Stomach (tissue), 19 donors: ENCODE measurements at places on chromosomes 1 and 21. TPM values are rescaled to one million over a fixed set of nuclear protein-coding genes. Genes with fewer than 3 reads are reported as not detected.

- no peak for DNase-seq
- H3K27me3 ChIP-seq = no peaks in the 10 kb centered on the region
- H3K4me3 ChIP-seq = no peak overlapping the region
- no peaks in the 10 kb centered on the region for H3K36me3 ChIP-seq
- no peaks in the 10 kb centered on the region for H3K4me1 ChIP-seq
- no peak overlapping the region for H3K27ac ChIP-seq
Measured at GRCh38 chr1:229897501-229897900, 169.5 kb upstream of the GALNT2 start.

DNA sequence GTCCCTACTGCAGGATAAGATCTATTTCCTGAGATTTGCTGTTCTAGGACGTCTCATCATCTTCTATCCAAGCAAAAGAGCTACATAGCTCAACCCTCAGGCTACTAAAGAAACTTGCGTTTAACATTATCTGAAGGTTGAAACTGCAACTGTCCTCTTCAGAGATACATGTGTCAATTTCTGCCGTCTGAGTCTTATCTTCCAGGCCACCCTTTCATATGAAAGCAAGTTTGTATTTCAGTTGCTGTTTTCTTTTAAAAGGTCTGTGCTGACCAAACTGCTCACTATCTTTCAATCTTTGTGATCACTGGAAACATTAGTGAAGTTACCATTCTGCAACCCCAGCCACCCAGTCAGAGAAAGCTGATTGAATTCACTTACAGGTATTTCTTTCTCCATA is 108.6 kb upstream of the RAB3GAP2 start:
- H3K27ac ChIP-seq = no peak overlapping the region
- H3K36me3 ChIP-seq = no peaks in the 10 kb centered on the region
- H3K4me3 ChIP-seq = no peak overlapping the region
- peaks cover 6% of the 10 kb centered on the region for H3K27me3 ChIP-seq
- DNase-seq = no peak

DNA sequence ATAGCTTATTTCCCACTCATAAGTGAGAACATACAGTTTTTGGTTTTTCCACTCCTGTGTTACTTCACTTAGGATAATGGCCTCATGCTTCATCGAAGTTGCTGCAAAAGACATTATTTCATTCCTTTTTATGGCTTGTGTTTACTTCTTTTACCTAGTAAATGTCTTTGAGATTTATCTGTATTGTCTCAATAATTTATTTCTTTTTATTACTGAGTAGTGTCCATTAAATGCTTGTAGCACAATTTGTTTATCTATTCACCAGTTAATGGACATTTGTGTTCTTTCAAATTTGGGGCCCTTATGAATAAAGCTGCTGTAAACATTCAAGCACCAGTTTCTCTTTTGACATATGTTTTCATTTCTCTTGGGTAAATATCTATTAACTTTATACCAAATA is 86.0 kb downstream of the UCHL5 start:
- H3K36me3 ChIP-seq = no peaks in the 10 kb centered on the region
- H3K27ac ChIP-seq = no peak overlapping the region
- H3K4me1 ChIP-seq = no peaks in the 10 kb centered on the region
- no peak for DNase-seq

DNA sequence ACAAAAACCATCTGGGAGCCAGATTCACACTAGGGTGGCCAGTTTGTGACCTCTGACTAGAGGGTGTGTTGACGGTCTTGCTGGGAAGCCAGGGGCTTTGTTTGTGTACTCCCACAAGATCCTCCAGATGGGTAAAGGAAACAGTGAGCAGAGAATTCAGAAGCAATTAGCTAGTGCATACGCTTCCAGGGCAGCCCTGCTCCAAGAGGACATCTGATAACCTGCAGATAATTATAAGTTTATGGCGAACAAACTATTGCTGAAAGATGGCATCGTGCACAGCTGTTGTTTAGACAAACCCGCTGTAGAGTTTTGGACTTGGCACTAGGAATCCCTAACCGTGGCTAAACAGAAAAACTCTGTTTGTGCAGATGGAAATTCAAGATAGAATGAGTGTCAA is 326.4 kb downstream of the TGFB2 start:
- H3K27ac ChIP-seq = no peak overlapping the region
- no peak overlapping the region for H3K4me3 ChIP-seq
- no peak for DNase-seq
- no peaks in the 10 kb centered on the region for H3K36me3 ChIP-seq
- no peaks in the 10 kb centered on the region for H3K4me1 ChIP-seq

DNA sequence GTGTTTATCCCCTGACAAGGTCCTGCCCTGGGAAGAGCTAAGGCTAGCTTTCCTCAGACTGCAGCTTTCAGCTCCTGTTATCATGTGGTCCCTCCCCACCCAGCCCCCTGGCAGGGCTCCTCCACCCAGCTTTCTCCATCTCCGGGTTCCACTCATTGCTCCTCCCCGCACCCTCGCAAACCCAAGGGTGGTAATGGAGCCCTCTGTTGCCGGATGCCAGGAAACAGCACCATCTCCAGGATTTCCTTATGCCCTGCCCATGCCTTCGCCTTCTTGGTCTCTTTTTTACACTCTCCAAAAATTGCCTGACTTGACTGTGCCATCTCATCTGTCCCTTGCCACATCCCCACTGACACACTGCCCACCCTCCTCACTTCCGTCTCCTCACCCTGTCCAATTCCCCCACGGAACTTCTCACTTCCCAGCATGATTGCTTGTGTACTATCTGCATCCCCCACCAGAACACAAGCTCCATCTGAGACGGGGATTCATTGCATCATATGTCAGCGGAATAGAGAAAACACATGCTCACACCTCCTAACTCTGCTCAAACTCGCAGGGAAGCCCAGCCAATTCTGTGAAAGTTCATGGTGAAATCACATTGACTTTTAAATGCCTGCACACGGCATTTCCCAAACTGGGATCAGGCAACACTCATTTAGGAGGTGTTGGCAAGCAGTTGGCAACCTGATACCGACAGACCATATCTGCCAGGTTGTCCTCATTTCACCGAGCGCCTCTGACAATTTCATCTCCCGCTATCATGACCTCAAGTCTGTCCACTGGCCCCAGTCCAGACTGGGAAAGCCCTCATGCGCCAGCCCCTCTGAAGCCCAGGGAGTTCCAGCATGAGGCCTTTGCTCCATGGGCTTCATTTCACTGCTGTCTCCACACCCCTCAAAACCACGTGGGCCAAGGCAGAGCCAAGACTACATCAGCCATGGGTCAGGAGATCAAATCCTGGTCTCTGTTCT is 201.1 kb downstream of the MATN1 start:
- H3K27me3 ChIP-seq = no peaks in the 10 kb centered on the region
- H3K4me3 ChIP-seq = no peak overlapping the region
- H3K4me1 ChIP-seq = no peaks in the 10 kb centered on the region

DNA sequence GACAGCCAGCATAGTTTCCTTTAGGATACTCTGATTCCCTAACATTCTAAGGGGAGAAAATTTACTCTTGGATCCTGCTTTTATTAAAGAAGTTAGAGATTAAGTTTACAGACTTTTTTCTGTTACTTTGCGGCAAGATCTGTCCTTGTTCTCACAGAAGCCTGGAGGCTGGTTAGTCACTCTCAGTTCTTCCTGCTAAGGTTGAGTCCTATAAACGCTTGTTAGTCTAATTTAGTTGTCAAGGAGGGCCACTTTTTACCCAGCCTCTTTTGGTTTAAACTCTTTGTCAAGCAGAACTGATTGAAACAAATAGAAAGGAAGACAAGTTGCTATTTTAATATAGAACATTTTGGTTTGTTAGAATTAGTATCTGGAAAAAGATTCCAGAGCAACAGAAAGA is 89.7 kb downstream of the C21orf91 start:
- H3K27me3 ChIP-seq = no peaks in the 10 kb centered on the region
- DNase-seq = no peak
- no peak overlapping the region for H3K4me3 ChIP-seq
- no peak overlapping the region for H3K27ac ChIP-seq
- no peaks in the 10 kb centered on the region for H3K4me1 ChIP-seq

DNA sequence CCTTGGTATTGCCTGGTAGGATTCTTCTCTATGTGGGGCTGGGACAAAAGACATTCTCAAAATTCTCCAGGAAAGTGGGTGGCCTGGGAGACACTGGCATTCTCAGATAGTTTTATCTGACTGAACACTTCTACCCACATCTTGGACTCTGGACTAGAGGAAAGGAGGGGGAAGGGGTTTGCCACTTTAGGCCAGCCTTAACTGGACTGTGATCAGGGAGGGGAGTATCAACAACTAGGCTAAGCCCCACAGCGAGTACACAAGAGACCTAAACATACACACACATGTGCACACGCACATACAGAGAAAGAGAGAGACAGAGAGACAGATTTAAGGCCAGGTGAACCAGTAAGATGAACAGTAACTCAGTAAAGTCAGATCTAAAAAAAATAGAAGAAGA is 1.2 kb upstream of the SEMA6C start:
- H3K27ac ChIP-seq = peak overlapping the region; percentile 81
- DNase-seq = no peak
- H3K27me3 ChIP-seq = no peaks in the 10 kb centered on the region
- H3K4me1 ChIP-seq = peaks cover 47% of the 10 kb centered on the region
- no peaks in the 10 kb centered on the region for H3K36me3 ChIP-seq

DNA sequence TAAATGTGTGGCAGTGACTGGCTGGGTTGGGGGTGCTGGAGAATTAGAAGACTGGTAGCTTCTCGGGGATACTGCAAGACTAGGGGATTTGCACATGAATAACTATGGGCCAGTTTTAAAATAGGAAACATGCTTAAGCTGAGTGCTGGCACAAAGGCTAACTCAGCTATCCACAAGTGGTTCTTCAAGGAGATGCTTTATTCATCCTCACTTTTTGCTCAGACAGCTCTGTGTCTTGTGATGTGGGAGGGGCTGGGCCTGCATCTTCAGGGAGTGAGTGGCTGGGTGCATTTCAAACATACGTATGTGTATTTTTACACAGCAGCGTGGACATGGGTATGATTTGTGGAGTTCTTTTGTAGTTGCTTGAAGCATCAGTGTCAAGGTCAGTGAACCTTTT is 2.3 kb downstream of the COQ8A start:
- no peaks in the 10 kb centered on the region for H3K27me3 ChIP-seq
- no peaks in the 10 kb centered on the region for H3K36me3 ChIP-seq
- DNase-seq = no peak

- no peaks in the 10 kb centered on the region for H3K4me1 ChIP-seq
- no peaks in the 10 kb centered on the region for H3K27me3 ChIP-seq
- H3K36me3 ChIP-seq = no peaks in the 10 kb centered on the region
- no peak overlapping the region for H3K4me3 ChIP-seq
Measured at GRCh38 chr21:17146426-17146825, 366.4 kb upstream of the CXADR start.

DNA sequence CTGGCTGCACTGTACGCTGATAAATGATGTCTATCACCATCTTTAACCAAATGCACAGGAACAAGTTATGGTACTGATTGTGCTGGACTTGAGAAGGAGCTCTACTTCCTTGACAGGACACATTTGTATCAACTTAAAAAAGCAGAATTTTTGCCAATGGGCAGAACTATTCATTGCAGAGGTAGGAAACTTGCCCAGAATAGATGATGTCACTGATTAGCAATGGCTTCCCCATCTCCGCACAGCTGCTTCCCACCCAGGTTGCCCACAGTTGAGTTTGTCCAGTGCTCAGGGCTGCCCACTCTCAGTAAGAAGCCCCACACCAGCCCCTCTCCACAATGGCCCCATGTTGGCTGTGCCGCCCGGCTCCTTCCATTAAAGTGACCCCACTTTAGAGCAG is 33.4 kb downstream of the CAPN2 start:
- no peaks in the 10 kb centered on the region for H3K27me3 ChIP-seq
- peaks cover 42% of the 10 kb centered on the region for H3K4me1 ChIP-seq
- no peak for DNase-seq
- H3K27ac ChIP-seq = no peak overlapping the region
- peaks cover 60% of the 10 kb centered on the region for H3K36me3 ChIP-seq
- no peak overlapping the region for H3K4me3 ChIP-seq

- H3K27me3 ChIP-seq = no peaks in the 10 kb centered on the region
- H3K36me3 ChIP-seq = no peaks in the 10 kb centered on the region
- H3K27ac ChIP-seq = no peak overlapping the region
- no peak overlapping the region for H3K4me3 ChIP-seq
Measured at GRCh38 chr1:83547901-83548300, 451.0 kb downstream of the TTLL7 start.

GRCh38 chr1:4549930-4550329 is 104.5 kb upstream of the AJAP1 start:
- H3K36me3 ChIP-seq = no peaks in the 10 kb centered on the region
- H3K4me1 ChIP-seq = no peaks in the 10 kb centered on the region
- no peak overlapping the region for H3K4me3 ChIP-seq
- no peak for DNase-seq

- peaks cover 16% of the 10 kb centered on the region for H3K4me1 ChIP-seq
- no peak overlapping the region for H3K4me3 ChIP-seq
- DNase-seq = no peak
- peak overlapping the region; percentile 50 for H3K27ac ChIP-seq
- H3K27me3 ChIP-seq = no peaks in the 10 kb centered on the region
- no peaks in the 10 kb centered on the region for H3K36me3 ChIP-seq
Measured at GRCh38 chr21:38753114-38753513, 52.6 kb upstream of the ETS2 start.

DNA sequence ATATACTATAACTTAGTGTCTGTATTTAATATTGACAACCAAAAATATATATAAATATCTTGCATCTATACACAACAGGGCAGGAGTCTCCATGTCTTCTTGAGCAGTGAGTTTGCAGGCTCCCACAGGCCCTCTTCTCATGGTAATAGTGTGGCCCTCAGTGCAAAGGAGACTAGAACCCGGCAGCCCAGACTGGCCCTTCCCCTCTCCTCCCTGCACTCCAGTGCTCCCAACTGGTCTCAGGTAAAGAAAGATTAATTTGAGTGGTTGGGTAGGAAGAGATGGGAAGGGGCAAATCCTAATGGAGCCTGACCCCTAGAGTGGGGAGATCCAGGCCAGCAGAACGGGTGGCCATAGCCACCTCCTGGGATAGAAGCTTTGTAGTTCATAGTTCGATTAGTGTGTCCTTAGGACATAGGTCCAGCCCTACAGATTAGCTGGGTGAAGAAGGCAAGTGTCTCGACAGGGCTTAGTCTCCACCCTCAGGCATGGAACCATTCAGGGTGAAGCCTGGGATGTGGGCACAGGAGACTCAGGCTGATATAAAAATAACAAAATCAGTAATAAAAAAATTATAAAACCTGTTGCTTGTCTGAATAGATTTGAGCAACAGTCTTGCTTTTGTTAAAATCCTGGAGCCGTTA is 32.3 kb downstream of the SLC2A1 start:
- H3K27ac ChIP-seq = no peak overlapping the region
- DNase-seq = no peak
- peaks cover 49% of the 10 kb centered on the region for H3K36me3 ChIP-seq
- H3K4me3 ChIP-seq = no peak overlapping the region

The GNAT2 gene
- not detected for polyA plus RNA-seq

The CFHR2 gene
- not detected for polyA plus RNA-seq

The CYP4A11 gene
- polyA plus RNA-seq = not detected

The PGD gene
- polyA plus RNA-seq = 93.8 TPM

The RPE65 gene
- not detected for polyA plus RNA-seq

The KLHDC9 gene
- polyA plus RNA-seq = 5.3 TPM

The LMX1A gene
- polyA plus RNA-seq = not detected

The SLC22A15 gene
- 1.9 TPM for polyA plus RNA-seq
